ENCODE measurements at places on chromosomes 13 and 19. TPM values are rescaled to one million over a fixed set of nuclear protein-coding genes. Genes with fewer than 3 reads are reported as not detected.

WASF3 gene
- total RNA-seq = 19.3 TPM

FGF9 gene
- total RNA-seq = 1.2 TPM

PEAK3 gene
- not detected for total RNA-seq

OLFM4 gene
- total RNA-seq = 1.9 TPM

CEACAM3 gene
- 0.64 TPM for total RNA-seq

CPB2 gene
- not detected for total RNA-seq

REX1BD gene
- total RNA-seq = 111 TPM

CCDC194 gene
- 0.66 TPM for total RNA-seq

CGB3 gene
- total RNA-seq = not detected

- no peak for DNase-seq
These were observed 21.4 kb upstream of the IPO5 start for GRCh38 chr13:97932036-97932435.

GRCh38 chr13:47678201-47678968, 322.7 kb downstream of the SUCLA2 start:
- no peak for DNase-seq

DNA sequence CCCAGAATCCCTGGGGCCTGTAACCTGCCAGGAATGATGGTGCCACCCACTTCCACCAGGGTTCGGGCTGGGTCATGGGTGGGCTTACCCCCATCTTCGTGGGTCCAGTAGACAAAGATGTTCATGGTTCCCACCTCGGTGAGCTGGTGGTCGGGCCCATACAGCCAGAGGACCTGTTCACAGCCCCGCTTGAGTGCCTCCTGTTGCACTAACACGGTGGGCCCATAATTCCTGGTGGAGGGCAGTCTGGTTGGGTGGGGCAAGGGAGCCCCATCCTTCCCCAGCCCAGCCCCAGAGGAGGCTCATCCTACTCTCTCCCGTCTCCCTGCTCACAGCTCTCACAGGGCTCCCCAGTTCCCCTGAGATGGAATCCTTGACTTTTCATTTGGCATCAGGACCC, 13.7 kb downstream of the BCAT2 start:
- no peak for DNase-seq

DNA sequence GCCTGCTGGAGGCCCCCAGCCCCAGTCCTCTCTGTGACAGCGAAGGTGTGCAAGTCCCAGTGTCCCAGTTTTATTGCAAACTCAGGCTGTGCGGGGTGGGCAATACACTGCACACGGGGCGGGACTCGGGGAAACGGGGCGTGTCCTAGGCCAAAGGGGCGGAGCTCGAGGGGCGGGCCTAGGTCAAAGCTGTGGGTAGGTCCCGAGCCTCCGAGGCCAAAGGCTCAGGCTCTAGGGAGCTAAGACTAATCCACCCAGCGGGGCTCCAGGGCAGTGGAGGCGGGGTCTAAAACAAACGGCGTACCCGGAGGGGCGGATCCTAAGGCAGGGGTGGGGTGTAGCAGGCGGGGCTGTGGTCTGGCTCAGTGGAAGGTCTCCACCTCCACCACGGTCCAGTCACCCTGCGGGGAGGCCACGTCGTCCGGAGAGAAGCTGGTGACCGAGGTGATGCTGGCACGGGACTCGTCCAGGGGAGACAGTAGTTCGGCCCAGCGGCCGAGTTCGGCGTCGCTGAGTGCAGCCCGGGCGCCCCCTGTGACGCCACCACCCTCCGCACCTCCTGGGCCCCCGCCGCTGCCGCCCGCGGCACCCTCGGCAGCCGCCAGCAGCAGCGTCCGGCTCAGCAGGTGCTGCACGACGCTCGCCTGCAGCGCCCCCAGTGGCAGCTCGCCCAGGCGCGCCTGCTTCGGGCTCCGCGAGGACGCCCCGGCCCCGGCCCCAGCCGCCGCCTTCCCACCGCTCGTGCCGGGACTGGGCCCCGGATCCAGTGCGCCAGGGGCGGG, 5.3 kb downstream of the PRR36 start:
- DNase-seq = peak; percentile 68

- DNase-seq = no peak
These were observed 28.6 kb downstream of the TIMM13 start for GRCh38 chr19:2398735-2399305.
